ENCODE measurements at places on chromosomes 6 and 20.

DNA sequence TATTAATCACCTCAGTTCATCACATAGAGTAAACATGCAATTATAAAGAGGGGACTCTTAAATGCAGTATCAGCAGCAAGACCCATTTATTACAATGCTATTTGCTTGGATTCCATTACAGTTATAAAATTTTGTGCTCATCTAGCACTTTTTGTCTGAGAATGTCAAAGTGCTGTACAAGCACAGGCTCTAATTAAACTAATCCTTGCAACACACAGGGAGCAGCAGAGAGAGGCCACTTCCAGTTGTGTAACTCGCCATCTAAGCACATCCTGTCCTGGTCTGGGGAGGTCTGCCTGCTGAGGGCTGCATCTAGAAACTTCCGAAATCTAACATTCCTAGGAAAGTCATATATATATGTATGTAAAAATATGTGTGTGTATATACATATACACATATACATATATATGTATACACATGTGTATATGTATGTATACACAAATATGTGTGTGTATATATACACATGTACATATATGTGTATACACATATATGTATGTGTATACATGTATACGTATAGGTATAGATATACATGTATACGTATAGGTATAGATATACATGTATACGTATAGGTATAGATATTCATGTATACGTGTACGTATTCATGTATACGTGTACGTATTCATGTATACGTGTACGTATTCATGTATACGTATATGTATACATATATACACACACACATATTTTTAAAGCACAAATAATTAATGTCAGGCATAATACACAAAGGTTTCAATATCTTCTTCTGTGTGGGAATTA is 136.4 kb upstream of the JARID2 start:
- no peak for DNase-seq

- DNase-seq: no peak
Observed at GRCh38 chr6:133764008-133764753, 124.7 kb upstream of the TCF21 start.

GRCh38 chr6:163284151-163284550 is 130.4 kb upstream of the QKI start:
- no peak for DNase-seq

- no peak for DNase-seq
Observed at GRCh38 chr6:35626401-35626800, 62.3 kb downstream of the FKBP5 start.

GRCh38 chr6:41408576-41408975 is 73.2 kb downstream of the NCR2 start:
- DNase-seq: no peak

DNA sequence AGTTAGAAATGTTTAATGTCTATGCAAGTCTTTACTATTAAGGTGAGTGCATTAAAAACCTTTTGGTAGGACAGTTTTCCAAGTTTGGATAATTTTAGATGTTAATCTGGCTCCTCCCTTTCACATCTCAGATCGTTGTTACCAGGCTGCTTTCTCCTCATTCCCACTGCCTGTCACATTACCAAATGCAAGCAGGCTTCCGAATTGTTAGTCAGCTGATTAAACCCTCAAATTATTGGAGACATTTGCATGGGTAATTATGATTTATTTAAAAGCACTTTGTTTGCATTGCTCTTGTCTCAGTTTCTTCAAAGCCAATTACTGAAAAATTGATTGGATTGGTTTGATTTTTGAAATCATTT is 816.5 kb downstream of the KIF16B start:
- no peak for DNase-seq

GRCh38 chr6:163416557-163417253 is 2.2 kb downstream of the QKI start:
- peak; percentile 19 for DNase-seq

GRCh38 chr6:71393981-71394432 is 105.4 kb downstream of the OGFRL1 start:
- DNase-seq: no peak
